ENCODE measurements at places on chromosomes 6 and 20.

DNA sequence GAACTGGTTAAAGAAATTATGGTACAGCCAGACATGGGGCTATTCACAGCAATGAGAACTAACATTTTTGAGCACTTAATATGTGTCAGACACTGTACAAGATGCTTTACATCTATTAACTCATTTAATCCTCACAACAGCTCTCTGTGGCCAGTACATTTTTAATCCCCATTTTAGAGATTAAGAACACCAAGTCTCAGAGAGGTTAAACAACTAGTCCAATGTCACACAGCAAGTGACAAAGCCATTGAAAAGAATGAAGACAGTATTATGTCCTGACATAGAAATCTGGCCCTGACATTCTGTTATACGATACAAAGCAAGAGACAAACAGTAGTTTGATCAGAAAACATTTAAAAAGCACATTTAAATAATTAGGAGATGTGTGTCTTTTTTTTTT lies 3.8 kb upstream of the CSNK2A1 start:
- no peak for DNase-seq

DNA sequence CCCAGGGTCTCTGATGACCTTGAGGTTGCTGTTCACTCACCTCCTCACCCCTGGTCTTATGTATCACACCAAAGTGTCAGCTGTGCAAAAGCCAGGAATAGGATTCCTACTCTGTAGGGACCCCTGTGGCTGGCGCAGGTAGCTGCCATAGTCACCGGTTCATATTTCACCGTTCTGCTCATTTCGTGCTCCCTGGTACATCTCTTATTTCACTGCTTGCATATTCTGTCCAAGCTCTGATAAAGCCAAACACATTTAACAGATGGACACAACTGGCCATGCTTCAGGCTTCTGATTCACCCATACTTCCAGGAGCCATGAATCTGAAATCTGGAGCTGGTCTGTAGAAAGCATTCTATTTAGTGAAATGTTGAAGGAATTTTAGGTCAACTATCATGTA lies 20.5 kb downstream of the SLC22A3 start:
- DNase-seq = no peak

- DNase-seq = no peak
Measured at GRCh38 chr6:157912326-157912725, 69.3 kb upstream of the SYNJ2 start.

GRCh38 chr20:43151901-43152300 lies 37.8 kb downstream of the PTPRT start:
- no peak for DNase-seq

DNA sequence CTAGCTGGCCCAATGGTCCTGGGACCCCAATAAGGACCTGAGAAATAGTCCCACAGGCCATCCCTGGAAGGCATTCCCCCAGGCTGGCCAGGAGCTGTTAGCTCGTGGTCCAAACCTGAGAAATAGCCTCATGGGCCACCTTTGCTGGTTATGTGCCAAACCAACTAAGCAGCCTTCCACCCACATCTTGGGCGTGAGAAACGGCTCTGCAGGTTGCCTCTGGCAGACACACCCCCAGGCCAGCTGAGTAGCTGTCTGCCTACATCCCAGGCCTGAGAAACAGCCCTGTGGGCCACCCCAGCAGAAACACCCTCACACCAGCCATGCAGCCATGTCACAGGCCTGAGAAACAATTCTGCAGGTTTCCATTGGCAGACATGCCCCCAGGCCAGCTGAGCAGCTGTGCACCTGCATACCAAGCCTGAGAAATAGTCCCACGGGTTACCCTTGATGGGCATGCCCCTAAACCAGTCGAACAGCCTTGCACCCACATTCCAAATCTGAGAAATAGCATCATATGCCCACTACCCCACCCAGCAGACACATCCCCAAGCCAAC lies 567.8 kb upstream of the ID4 start:
- no peak for DNase-seq

DNA sequence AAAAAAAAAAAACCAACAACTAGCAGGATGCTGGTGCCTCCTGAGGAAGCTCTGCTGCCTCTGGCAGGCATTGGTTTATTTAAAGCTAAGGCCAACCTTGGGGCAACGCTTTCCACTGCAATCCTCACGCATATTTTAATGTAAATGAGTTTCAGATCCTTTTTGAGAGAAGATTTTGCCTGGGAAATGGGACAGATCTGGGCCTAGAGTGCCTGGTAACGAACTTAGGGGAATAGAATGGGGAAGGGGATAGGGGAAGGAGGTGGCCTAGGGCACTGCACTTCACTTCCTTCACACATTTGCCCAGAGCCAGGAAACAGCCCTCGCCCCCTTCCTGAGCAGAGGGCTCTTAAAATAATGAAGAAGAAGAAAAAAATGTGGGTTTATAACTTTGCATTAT lies 132.7 kb upstream of the TMEM170B start:
- DNase-seq = no peak

- DNase-seq = no peak
Measured at GRCh38 chr6:153108315-153108714, 22.8 kb downstream of the RGS17 start.

DNA sequence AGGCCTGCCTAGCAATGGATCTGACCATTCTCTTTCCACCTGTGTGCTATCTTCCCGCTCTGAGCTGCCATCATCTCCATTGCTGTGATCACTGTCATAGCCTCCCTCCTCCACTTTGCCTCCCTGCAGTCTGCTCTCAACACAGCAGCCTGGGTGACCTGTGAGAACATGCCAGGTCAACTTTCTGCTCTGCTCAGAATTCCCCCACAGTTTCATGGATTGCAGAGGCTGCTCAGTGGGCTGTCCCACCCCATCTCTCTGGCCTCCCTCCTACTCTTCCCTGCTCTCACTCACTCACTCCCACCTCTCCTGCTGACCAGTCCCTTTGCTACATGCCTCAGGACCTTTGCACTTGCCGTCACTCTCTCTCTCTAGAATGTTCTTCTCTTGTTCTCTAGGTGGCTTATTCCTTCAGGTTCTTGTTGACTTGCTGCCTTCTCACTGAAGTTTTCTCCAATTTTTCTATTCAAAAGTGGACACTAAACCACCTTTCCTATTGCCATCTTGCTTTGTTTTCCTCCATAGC lies 159.9 kb downstream of the CD83 start:
- DNase-seq = no peak

DNA sequence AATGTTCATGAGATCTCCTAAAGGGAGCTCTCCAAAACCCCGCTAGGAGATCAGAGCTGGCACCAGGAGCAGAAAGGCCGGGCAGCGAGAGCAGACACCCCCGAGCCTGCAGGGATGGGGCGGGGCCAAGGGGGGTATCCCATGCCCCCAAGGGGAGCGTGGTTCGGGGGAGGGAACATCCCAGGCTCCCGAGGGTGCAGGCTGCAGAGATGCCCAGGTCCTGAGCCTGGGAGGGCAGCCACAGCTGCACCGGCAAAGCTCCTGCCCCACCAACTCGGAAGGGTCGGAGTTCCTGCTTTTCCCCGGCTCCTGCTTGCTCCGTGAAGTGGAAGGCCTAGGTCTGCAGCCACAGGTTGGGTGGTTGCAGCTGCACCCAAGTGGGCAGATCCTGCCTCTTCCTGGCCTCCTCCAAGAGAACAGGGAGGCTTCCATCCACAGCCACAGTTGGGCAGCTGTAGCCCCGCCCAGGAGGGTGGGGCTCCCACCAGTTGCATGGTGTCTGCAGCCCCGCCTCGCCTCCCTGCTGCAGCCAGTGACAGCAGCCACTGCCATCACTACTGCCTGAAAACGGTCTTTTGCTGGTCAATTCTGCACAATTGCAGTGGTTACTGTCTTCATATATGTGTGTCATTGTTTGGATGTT lies 13.4 kb upstream of the GMNN start:
- no peak for DNase-seq

DNA sequence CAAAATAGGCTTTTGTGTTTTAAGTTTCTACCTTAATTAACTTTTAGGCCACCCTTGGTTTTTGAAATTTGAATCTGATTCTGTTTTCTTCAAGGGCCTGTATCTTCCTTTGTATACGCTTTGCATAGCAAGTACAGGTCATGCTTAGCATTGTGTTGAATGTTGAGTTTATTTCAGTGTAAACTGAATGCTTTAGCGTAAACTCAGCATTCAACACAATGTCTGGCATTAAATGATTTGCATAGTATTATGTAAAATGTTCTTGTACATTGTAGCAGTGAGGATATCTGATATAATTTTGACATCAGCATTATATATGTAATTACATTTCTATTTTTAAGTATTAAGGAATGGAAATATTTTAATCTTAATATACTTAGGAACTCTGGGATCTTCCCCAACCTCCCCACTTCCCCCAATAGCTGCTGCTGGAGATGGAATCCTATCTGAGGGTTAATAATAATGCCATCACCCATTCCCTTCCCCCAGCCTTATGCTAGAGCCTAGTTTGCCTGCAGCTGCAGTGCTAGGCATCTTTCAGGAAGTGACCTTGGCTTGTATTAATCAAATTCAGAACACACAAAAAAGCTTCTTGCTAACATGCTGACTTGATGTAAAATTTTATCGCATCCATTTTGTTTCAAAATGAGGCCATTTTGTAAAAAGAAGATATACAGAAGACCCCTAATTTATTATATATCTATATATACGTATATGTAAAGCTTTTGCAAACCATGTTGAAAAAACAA lies 73.1 kb downstream of the NCOA3 start:
- no peak for DNase-seq

DNA sequence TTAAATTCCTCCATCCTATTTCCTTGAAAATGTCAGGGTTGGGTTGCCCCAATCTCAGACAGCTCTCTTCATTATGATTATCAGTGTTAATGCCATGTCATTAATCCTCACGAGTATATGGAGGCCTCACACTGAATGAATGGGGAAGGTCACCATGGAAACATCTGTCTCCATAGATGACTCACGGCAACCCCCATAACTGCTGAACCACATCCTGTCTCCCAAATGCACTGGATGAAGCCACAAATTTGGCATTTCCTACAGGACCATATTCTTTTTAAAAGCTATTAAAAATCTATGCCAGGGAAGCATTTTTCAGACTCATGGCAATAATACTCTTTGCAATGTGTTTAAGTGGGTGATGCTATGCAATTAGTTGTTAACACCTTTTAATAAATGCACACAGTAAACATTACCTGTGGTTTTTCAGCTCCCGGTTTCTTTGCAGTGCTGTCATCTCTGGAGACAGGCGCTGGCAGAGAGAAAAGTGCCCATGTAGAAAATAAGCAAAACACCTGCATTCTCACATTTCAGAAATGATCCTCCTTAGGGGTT lies 80.1 kb upstream of the PTPRK start:
- DNase-seq = no peak

DNA sequence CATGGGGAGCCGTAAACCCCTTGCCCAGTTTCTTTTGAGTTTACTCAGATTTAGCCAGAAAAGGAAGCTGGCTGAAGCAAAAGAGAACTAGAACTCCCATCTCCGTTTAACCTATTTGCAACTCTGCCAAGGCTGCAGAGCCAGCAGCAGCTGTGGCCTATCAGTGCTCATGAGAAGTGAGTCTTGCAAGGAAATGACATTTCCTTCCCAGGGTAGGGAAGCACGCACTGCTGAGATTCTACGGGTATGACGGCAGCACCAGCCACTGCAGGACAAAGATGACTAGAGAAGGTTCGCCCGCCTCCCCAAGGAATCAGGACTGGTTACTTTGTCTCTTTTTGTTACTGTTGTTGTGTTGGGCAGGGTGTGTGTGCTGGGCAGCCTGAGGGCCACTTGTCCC lies 47.6 kb downstream of the PPP1R3G start:
- DNase-seq = no peak

- DNase-seq = no peak
Measured at GRCh38 chr6:30855429-30856075, 28.8 kb upstream of the DDR1 start.

GRCh38 chr6:167707686-167708500 lies 118.8 kb upstream of the AFDN start:
- no peak for DNase-seq

- DNase-seq = no peak
Measured at GRCh38 chr6:56346958-56347357, 99.6 kb upstream of the COL21A1 start.

GRCh38 chr6:157602521-157603295 lies 220.3 kb upstream of the SNX9 start:
- no peak for DNase-seq

- no peak for DNase-seq
Measured at GRCh38 chr20:11544029-11544678, 373.5 kb upstream of the BTBD3 start.

GRCh38 chr6:130578713-130579112 lies 212.9 kb downstream of the TMEM200A start:
- DNase-seq = no peak

DNA sequence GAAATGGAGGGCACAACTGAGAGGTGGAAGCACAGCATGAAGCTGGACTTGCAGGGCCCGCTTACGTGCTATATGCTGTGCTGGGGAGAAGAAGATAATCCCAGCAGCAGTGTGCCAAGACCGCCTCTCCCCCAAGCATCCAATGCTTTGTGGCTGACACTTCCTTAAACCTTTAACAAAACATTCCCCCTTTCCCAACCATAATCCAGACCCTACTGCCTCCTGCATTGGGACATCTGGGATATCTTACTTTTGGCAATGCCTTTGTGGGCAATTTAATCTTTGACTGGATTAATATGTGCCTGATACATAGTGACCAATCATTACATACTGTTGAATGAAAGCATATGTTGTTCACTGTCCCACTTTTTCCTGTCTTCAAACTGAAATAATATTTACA lies 3.1 kb upstream of the TENT5A start:
- DNase-seq = no peak

- DNase-seq = no peak
Measured at GRCh38 chr20:7585126-7585679, 355.1 kb downstream of the HAO1 start.

DNA sequence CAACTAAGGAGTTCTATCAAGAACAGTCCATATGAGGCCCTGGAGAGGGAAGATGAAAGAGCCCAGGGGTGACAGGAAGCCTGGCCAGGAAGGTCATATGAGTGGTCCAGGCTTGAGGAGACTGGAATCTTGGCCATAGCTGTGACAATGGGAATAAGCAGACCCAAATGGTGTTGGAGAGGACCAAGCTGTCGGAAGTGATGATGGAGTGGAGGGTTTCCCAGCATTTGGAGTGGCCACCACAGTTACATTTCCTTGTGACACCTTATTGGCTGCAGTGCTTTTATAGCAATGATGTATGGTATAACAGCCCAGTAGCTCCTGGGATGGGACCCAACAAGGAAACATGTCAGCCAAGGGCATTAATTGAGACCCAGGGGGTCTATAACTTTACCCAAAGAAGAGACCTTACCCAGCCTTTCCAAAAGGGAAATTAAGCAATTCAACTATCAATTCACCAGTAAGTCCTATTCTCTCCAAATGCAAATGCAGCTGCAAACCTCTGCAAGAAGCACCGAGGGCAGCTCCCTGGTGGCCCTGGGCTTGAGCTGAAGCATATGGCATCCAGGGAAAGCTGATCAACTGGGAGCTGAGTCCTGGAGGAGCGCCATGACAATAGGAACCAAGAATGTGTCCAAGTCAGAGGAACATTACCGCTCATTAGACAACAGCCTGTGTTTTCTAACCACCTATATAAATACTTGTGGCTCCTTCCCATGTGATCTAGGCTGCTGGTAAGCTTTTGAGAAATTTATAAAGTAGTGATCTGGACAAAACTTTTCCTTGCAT lies 219.4 kb downstream of the SOD2 start:
- no peak for DNase-seq
